Mononuclear cell (primary cell): ENCODE measurements at places on chromosomes 1 and 21. TPM values are rescaled to one million over a fixed set of nuclear protein-coding genes. Genes with fewer than 3 reads are reported as not detected.

The TEDDM1 gene
- not detected for total RNA-seq

The RRP1B gene
- total RNA-seq: 14.0 TPM

The COL24A1 gene
- total RNA-seq: 0.84 TPM

The CCDC185 gene
- not detected for total RNA-seq

The NPL gene
- total RNA-seq: 13.9 TPM

The HES4 gene
- 3.6 TPM for total RNA-seq

The ARHGAP29 gene
- 0.10 TPM for total RNA-seq

The HMGCS2 gene
- total RNA-seq: not detected

The PHGDH gene
- 2.8 TPM for total RNA-seq

The CENPL gene
- 5.2 TPM for total RNA-seq

The OR2T5 gene
- 0.10 TPM for total RNA-seq

The MUL1 gene
- 29.0 TPM for total RNA-seq

The NBPF4 gene
- not detected for total RNA-seq

The VASH2 gene
- 0.10 TPM for total RNA-seq

The OPRD1 gene
- total RNA-seq: not detected
